ENCODE measurements at places on chromosomes 6 and 20. TPM values are rescaled to one million over a fixed set of nuclear protein-coding genes. Genes with fewer than 3 reads are reported as not detected.

DNA sequence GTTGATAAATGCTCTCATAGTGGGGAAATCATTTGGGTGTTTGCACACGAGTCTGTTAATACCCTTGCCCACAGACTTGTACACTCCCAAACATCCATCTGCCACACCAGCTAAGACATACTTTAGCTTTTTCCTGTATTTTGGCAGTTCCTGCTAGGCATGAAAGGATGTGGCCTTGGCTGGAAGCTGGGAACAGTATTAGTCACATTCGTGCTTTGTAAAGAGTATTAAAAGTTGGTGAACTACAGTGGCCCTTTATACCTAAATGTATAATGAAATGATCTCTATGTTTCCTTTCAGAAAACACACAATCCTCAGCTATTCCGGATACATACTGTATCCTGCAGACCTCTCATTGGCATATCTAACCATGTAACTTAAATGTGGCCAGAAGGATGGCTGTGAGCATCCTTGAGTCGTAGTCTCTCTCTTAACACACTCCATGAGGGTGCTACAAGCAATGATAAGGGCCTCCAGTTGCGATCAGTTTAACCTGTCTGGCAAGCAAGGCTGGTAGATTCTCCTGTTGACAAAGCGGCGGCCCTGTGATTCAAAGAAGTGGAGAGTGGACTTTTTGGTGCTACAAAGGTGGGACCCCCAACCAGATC is 1.5 kb downstream of the LEMD2 start:
- DNase-seq = no peak

- DNase-seq = peak; percentile 13
Observed at GRCh38 chr6:109348226-109348625, 34.0 kb downstream of the CD164 start.

- DNase-seq = no peak
Observed at GRCh38 chr6:157649311-157650260, 173.5 kb upstream of the SNX9 start.

The MEP1A gene
- polyA plus RNA-seq = 0.05 TPM

DNA sequence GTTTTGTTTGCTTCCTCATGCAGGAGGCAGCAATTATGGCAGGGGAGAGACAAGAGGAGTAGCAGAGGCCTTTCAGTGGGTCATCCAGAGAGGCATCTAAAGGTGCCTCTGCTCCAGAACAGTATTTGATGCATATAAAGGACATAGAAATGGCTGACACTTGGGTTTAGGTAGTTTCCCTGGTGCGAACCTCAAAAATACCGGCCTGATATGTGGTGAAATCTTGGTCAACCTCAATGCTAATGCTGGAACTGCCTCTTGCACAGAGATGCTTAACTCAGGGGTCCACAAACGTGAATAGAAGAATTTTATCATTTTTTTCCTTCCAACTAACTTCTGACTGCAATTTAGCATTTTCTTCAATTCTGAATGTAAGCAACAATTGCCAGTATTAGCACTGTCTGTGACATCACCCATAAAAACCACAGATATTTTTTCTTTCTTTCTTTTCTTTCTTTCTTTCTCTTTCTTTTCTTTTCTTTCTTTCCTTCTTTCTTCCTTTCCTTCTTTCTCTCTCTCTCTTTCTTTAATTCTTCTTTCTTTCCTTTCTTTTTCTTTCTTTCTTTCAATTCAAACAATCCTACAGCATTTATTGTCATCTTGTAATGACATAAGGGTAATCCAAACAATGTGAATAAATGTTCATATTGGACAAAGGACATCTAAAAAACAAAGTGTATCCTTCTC is 180.0 kb upstream of the UST start:
- no peak for DNase-seq

GRCh38 chr20:25281541-25281991 is 33.7 kb downstream of the PYGB start:
- no peak for DNase-seq

The HLA-G gene
- polyA plus RNA-seq = 3.8 TPM

- no peak for DNase-seq
Observed at GRCh38 chr6:5726976-5727718, 279.6 kb downstream of the NRN1 start.

DNA sequence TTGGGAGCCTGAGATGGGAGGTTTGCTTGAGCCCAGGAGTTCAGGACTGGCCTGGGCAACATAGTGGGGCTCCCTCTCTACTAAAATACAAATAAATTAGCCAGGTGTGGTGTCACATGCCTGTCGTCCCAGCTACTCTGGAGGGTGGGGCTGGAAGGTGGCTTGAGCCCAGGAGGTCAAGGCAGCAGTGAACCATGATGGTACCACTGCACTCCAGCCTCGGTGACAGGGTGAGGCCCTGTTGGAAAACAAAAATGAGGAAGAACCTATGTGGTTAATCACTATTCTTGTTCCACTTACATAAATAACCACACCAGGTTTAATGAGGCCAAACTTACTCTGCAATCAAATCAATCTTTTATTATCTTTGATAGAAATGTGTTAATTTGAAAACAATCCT is 5.4 kb downstream of the PPDPF start:
- no peak for DNase-seq

The DEF6 gene
- polyA plus RNA-seq = 41.2 TPM
